Tibial artery (tissue), 4 donors: ENCODE measurements at places on chromosomes 13 and 19.
A peak's percentile ranks its signal among the peaks of the same experiment; 100 is the strongest.

DNA sequence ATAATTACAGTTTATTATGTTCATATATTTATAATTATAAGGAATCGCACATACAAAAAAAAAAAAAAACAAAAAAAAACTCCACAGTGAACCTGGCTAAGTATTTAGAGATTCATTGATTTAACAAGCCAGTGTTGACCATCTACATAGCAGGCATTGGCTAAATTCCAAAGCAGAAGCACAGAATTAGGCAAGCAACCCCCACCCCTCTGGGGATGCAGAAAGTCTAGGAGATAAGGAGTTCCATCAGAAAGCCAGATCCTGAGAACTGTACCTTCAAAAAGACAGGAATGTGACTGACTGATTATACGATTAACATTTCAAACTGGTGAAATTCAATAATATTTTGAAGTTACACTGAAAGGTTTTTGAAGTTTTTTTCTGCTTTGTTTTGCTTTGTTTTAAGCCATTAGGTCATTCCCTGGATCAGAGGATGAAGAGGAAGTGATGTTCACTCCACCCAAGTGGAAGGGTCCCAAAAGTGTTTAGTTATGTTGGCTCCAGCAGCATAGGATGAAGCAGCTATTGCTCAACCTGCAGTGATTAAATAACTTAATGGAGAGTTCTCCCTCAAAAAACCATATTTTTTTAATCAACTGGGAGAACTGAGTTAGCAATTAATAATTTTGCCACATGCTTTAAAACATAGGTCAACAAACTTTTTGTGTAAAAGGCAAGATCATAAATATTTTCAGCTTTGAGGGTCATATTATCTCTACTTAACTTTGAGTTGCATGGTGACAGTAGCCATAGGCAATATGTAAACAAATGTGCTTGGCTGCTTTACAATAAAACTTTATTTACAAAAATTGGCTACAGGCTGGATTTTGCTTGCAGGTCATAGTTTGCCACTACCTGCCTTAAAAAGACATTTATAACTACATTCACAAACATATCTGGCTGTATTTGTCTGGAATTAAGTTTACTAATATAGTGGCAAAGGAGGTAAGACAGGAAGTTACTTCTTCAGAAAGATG, 49.6 kb downstream of the DOCK9 start:
- peak; percentile 64 for DNase-seq

DNA sequence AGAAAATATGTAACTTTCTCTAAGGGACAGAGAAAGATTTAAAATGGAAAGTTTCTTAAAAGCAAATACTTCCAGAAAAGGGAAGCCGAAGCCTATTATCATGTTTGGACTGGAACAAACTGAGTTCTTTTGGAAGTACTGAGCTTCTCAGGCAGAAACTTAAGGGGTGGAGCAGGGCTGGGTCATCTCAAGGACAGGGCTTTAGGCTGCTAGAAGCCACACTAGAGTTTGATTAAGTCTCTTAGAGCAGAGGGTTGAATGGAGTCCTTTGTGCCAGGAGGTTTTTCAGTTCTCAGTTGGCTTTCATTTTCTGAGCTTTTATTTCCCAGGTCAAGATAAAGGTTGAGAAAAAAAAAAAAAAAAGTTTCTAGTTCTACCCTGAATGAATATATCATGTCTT, 432.7 kb downstream of the SLITRK5 start:
- DNase-seq = no peak

DNA sequence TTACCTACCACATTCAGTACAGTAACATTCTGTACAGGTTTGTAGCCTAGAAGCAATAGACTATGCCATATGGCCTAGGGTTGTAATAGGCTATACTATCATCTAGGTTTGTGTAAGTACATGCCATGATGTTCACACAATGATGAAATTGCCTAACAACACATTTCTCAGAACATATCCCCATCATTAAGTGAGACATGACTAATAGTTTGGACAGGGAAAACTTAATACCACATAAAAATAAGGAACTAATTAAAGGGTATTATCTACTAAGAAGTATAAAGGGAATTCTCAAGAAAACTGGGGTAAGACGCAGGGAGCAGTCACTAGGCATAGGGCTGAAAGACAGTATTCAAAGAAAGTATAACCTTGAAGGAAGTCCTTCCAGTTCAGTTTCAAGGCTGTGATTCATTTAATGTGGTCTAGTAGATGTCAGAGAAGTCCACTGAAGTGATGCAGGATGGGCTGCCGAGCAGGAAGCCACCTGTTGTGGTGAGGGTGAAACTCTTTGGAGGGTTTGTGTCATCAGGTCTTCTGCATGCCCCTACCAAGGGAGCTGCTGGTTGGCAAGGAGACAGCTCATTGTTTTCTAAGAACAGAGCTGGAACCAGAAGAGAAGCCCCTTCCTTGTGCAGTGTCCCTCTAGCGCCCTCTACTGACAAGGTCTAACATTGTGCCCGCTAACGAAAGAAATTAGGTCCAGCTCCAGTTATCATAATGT, 122.9 kb downstream of the OLFM4 start:
- peak; percentile 47 for DNase-seq

- DNase-seq = no peak
Measured at GRCh38 chr13:80195649-80196048, 145.3 kb downstream of the SPRY2 start.

DNA sequence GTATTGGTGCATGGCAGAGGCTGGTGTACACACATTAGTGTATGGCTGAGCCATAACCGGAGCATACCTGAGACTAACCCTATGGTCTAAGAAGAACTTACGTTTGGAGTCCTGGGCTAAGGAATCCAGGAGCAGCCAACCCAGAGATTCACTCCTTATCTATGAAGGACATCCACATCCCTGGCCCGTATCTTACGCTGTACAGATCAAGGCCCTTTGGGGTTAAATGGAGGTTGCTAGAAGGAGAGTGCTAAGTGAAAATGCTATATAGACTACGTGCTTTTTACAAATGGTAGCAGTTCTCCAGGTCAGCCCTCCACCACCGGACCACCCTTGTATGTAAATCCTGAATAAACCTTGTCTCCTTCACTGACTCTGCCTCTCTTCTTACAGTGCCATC, 1.9 kb upstream of the SUGT1 start:
- no peak for DNase-seq

DNA sequence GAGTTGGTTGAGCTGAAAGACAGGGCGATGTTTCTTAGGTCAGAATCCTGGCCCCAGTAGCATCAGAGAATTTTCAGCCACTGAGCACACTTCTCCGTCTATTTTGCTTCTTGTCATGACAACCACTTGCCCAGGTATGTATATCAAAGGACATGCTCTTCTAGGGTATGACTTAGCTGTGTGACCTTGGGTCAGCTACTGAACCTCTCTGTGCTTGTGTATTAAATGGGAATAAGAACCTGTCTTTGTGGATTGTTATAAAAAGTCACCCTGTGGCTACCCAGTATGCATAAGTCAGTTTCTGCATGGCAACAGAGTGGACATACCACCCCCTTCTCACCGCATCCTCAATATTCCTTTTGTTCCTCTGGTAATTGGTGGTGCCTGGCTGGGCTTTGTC, 26.1 kb downstream of the MBD3L1 start:
- DNase-seq = no peak

DNA sequence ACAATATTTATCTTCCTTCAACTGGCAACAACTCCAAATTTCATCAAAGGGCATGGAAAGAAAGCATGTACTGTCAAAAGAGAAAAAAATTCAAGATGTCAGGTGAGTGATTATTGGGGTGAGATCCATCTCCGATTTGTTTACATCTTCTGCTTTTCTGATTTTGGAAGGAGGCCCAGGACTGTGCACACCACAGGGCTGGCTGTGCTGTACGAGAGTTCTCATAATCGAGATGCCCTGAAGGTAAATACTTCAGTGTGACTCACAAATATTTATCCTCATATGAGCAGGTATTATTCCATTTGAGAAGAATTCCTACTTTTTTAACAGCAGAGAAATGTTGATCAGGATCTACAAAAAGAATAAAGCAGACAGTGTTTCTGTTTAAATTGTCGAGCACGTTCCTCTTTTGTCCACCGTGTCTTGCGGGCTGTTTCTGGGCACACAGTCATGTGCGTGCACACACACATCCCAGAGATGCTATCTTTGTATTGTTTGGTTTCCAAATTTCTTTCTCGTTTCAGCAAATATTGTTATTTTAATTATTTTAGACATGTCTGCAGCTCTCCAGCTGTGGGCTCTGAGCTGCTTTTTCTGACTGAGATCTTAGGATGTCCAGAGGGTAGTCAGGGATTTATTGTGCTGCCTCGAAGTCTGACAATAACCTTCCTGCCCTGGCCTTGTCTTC, 103.8 kb downstream of the KL start:
- DNase-seq = no peak

GRCh38 chr13:105343134-105343806, 1192.2 kb downstream of the EFNB2 start:
- no peak for DNase-seq

DNA sequence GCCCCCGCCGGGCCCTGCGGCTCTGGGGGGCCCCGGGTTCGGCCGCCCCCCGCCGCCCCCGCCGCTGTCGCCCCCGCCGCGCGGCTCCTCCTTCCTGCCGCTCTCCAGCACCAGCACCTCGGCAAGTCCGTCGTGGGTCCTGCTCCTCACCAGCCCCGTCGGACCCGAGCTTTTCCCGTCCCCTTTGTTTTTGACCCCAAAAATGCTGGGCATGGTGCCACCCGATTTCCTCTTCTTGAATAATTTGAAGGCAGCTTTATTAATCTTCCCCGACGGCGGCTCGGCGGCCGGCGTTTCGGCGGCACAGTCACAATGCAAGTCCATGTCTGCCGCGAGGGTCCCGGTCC, 945 bp downstream of the AMER2 start:
- DNase-seq = no peak

- no peak for DNase-seq
Measured at GRCh38 chr19:46073268-46073922, 32.6 kb upstream of the IGFL4 start.

GRCh38 chr13:48530833-48531232, 2.0 kb downstream of the RCBTB2 start:
- DNase-seq = no peak

DNA sequence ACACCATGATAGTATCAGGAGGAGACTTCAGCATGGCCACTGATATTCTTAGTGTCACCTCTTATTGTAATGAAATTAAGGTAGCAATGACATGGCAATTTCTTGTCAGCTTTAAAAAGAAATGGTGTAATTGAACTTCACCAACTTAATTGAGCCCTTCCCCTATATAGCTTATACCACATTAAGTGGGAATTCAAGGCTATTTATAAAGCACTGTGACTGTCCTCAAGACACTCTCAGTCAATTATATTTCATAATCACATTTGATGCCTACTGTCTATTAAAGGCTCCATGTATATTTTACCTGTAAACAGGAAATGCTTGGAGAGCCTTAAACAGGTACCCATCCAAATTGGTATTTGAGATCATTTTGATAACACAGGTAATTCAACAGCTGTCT, 28.3 kb downstream of the KLF12 start:
- no peak for DNase-seq

- no peak for DNase-seq
Measured at GRCh38 chr13:32491028-32491427, 47.6 kb downstream of the N4BP2L2 start.

GRCh38 chr19:29056535-29056934, 156.4 kb downstream of the UQCRFS1 start:
- no peak for DNase-seq

DNA sequence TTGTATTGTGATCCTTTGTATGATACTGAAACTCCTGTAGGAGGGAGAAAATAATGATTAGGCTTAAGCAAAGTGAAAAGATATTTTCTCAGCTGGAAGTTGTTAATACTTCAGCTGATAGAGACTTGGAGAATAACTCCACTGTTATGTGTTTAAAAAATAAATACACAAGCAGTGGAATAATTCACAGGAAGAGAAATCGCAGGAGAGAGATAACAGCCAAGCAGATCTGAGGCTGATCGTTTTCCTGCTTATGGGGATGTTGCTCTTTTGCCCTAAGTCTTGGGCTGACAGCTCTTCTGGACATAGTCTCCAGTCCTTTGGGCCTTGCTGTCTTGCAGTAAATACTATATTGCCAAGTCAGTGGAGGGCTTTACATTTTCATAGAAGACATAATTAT, 93.3 kb downstream of the OLFM4 start:
- DNase-seq = no peak

DNA sequence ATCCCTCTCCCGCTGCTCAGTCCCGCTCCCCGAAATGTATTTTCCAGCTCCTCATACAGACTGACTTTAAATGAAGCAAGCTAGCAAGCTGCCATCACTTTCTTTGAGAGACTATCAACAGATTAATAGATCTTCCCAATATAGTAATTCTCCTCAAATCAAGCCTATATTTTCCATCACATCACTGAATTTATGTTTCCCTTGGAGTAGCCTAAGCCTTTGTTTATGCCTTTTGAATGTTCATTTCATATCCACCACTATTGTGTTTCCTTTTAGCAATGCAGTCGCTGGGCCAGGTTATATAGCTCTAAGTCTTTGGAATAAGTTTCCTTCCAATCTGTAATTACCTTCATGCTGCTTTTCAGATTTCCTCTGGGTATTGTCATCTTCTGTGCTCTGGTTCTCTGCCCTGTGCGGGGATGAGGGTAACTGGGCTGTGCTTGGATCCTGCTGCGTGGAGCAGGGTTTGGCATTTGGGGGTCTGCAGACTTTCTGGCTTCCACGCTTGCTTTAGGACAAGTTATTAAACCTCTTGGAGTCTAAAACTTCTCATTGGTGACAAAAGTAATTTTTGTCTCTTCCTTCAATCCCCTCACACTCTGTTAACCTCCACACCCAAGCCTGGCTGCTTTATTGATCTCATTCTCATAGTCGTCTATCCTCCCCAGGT, 256.9 kb downstream of the DLEU7 start:
- DNase-seq = no peak

DNA sequence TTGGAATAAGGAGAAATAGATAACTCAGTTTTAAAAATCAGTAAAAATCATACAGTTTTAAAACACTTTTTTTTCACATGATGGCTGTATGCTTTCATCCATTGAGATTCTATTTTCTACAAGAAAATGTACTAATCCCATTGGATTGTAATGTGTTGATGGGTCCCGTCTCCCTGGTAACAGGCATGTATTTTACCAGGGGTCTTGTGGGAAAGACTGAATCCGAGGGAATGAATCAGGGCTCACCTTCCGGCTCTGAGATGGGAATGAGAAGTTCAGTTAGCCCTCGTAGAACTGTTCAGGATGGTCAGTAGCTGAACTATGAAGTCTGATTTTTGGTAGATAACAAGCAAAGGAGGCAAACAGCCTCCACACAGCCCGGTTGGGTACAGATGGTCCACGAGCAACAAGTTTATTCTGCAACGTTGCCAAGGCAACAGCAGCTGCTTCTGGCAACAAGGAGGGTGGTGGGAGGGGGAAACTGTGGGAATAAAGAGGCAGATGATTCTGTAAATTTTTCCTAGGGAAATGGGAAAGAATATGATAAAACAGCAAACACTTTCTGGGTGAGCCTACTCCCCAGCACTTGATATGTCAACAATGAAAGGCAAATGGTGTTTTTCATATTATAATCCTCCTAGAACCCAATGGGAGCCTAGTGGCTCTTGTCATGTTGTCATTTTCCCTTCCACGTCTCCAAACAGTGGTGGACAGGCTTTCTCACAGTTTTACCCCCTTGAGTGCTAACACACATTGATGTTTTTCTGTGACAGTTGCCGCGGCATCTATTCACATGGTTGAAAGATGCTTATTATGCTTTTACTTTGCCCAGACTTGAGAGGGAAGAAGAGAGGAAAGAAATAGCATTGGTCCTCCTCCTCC, 12.4 kb upstream of the SIAH3 start:
- DNase-seq = no peak

GRCh38 chr19:13098277-13099072, 4.2 kb downstream of the LYL1 start:
- DNase-seq = no peak
